Ovary (tissue), 10 donors: ENCODE measurements at places on chromosomes 3 and 15. TPM values are rescaled to one million over a fixed set of nuclear protein-coding genes. Genes with fewer than 3 reads are reported as not detected.

The NEIL1 gene
- 8.1 TPM for polyA plus RNA-seq

The ZNF80 gene
- polyA plus RNA-seq, result 0.02 TPM

The POMGNT2 gene
- polyA plus RNA-seq, result 24.0 TPM

The CCDC54 gene
- not detected for polyA plus RNA-seq

The ANKRD34C gene
- not detected for polyA plus RNA-seq

The SERPINI2 gene
- 0.33 TPM for polyA plus RNA-seq

The HRH1 gene
- polyA plus RNA-seq, result 3.4 TPM

The IL12A gene
- 0.33 TPM for polyA plus RNA-seq

The CHRFAM7A gene
- 0.44 TPM for polyA plus RNA-seq

The EIF4A2 gene
- polyA plus RNA-seq, result 774 TPM

The GOLGA8K gene
- polyA plus RNA-seq, result 0.60 TPM

The APOD gene
- 748 TPM for polyA plus RNA-seq

The GRIP2 gene
- polyA plus RNA-seq, result 1.6 TPM

The GPR160 gene
- polyA plus RNA-seq, result 2.8 TPM

The CHRNA7 gene
- polyA plus RNA-seq, result 1.6 TPM

The CAPN3 gene
- 7.9 TPM for polyA plus RNA-seq

The FES gene
- polyA plus RNA-seq, result 25.6 TPM

The MESP2 gene
- not detected for polyA plus RNA-seq

The C3orf20 gene
- polyA plus RNA-seq, result not detected

The EMC7 gene
- polyA plus RNA-seq, result 63.6 TPM

The UNC45A gene
- polyA plus RNA-seq, result 50.8 TPM

The RPL32 gene
- 4,745 TPM for polyA plus RNA-seq

The CYB561D2 gene
- 10.8 TPM for polyA plus RNA-seq

The OR5K2 gene
- polyA plus RNA-seq, result not detected

The RASGRP1 gene
- 1.1 TPM for polyA plus RNA-seq

The DNAH12 gene
- 0.28 TPM for polyA plus RNA-seq

The LRRC15 gene
- 0.10 TPM for polyA plus RNA-seq

The NR2F2 gene
- 392 TPM for polyA plus RNA-seq

The KLHL40 gene
- not detected for polyA plus RNA-seq

The CCR8 gene
- not detected for polyA plus RNA-seq

The HDGFL3 gene
- polyA plus RNA-seq, result 53.0 TPM

The PLS1 gene
- 6.4 TPM for polyA plus RNA-seq

The OR5H2 gene
- not detected for polyA plus RNA-seq

The TLR9 gene
- 0.15 TPM for polyA plus RNA-seq

The GP5 gene
- 0.46 TPM for polyA plus RNA-seq

The CISH gene
- 21.9 TPM for polyA plus RNA-seq

The RGMA gene
- polyA plus RNA-seq, result 2.8 TPM

The BRK1 gene
- polyA plus RNA-seq, result 292 TPM

The IGSF11 gene
- 8.9 TPM for polyA plus RNA-seq

The KIF15 gene
- 0.31 TPM for polyA plus RNA-seq

The OIP5 gene
- 0.75 TPM for polyA plus RNA-seq

The EOGT gene
- polyA plus RNA-seq, result 22.7 TPM

The CCK gene
- not detected for polyA plus RNA-seq

The TRPC1 gene
- 12.6 TPM for polyA plus RNA-seq

The HTR3E gene
- polyA plus RNA-seq, result not detected

The PEX5L gene
- polyA plus RNA-seq, result 0.70 TPM

The KCNAB1 gene
- 8.0 TPM for polyA plus RNA-seq

The GOLGA6L7 gene
- not detected for polyA plus RNA-seq

The UBAP1L gene
- 2.5 TPM for polyA plus RNA-seq

The ARPC4 gene
- polyA plus RNA-seq, result 75.2 TPM

The B3GALNT1 gene
- polyA plus RNA-seq, result 18.2 TPM

The GOLGA8N gene
- polyA plus RNA-seq, result 9.2 TPM

The CCR5 gene
- 0.45 TPM for polyA plus RNA-seq

The LRRC34 gene
- polyA plus RNA-seq, result 3.3 TPM

The PLSCR4 gene
- polyA plus RNA-seq, result 68.6 TPM
